ENCODE measurements at places on chromosomes 1 and 21.

- DNase-seq: no peak
Observed at GRCh38 chr1:1841575-1841995, 49.3 kb downstream of the GNB1 start.

DNA sequence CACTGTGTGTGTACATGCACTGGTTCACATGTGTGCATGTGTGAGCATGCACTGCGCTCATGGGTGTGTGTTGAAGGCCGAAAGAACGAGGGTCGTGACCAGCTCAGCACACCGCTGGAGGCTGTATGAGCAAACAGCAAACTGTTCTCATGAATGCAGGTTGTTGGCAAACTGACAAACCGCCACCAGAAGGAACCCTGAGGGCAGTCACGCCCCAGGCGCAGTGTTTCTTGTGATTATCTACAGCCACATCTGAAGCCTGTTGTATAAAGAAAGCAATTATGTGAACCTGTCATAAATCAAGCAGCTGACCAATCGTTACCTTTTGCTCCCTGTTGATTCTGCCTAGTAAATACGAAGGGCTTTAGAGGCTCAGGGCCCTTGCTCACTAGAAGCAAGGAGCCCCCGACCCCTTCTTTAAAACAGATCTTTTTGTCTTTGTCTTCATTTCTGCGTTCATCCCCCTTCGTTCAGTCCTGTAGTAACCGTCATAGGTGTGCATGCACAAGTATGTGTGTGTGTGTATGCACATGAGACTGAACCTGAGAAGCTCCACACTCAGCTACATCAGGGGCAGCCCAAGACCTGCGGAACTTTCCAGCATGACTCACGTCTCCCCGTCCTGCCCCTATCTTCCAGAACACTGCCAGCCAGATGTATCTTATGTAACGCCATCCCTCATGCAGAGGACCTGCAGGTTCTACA, 16.8 kb upstream of the RIPK4 start:
- no peak for DNase-seq

- DNase-seq: no peak
Observed at GRCh38 chr1:51380936-51381335, 50.6 kb upstream of the TTC39A start.

- DNase-seq: no peak
Observed at GRCh38 chr1:168913711-168914463, 184.9 kb upstream of the DPT start.

- DNase-seq: no peak
Observed at GRCh38 chr1:89262643-89263042, 10.0 kb downstream of the GBP5 start.

GRCh38 chr21:38434913-38435533, 63.3 kb downstream of the ERG start:
- DNase-seq: no peak

DNA sequence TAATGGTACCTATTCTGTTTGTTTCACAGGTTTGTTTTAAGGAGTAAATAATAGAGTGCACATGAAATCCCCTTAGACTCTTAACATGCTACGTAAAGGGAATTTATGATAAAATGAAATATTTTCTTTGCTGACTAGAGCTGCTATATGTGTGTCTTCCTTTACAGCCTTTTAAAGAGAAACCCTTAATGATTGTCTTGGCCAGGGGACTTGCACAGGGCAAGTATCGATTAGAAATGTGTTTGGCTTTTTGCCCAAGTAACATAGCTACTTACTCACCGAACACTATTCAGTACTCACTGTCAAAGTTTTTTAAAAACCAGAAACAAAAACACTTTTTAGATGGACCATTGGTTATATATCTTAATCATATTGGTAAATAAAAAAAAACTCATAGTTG, 71.3 kb upstream of the KIAA1614 start:
- no peak for DNase-seq

- no peak for DNase-seq
Observed at GRCh38 chr1:241799416-241799815, 48.6 kb upstream of the EXO1 start.

DNA sequence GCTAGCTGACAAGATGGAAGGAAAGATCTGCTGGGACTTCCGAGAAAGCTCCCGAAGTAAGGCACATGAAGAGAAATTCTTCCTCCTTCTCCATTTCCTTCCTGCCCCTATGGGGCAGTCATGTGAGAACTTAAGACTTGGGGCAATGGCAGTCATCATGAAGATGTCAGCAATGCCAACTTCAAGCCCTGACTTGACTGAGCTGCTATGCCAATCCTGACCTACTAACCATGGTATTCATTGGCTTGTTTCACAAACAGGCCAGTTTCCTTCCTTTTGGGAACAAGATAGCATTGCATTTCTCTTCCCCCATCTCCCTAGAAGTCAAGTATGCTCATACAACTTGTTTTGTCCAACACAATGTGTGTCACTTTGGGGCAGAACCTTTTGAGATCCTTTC, 25.5 kb downstream of the GRIK1 start:
- no peak for DNase-seq

GRCh38 chr1:85864727-85865126, 156.5 kb upstream of the ZNHIT6 start:
- no peak for DNase-seq

- DNase-seq: no peak
Observed at GRCh38 chr1:31441558-31441957, 28.5 kb downstream of the SERINC2 start.

DNA sequence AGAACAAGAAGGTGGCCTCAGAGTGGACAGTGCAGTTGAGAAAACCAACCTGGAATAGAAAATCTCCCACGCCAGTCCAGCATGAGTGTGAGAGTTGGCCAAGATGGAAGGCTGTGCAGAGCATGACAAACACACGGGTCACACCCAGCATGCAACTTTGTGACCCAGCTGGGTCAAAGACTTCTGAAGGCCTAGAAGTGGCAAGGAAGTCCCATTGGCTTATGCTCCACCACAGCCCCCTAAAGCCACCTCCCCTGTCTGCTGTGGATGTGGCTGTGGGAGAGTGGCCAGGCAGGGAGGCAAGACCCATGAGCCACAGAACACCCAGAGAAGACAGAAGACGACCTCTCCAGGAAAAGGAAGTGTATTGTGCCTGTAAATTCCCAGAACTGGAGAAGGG, 13.6 kb downstream of the BATF3 start:
- DNase-seq: no peak

DNA sequence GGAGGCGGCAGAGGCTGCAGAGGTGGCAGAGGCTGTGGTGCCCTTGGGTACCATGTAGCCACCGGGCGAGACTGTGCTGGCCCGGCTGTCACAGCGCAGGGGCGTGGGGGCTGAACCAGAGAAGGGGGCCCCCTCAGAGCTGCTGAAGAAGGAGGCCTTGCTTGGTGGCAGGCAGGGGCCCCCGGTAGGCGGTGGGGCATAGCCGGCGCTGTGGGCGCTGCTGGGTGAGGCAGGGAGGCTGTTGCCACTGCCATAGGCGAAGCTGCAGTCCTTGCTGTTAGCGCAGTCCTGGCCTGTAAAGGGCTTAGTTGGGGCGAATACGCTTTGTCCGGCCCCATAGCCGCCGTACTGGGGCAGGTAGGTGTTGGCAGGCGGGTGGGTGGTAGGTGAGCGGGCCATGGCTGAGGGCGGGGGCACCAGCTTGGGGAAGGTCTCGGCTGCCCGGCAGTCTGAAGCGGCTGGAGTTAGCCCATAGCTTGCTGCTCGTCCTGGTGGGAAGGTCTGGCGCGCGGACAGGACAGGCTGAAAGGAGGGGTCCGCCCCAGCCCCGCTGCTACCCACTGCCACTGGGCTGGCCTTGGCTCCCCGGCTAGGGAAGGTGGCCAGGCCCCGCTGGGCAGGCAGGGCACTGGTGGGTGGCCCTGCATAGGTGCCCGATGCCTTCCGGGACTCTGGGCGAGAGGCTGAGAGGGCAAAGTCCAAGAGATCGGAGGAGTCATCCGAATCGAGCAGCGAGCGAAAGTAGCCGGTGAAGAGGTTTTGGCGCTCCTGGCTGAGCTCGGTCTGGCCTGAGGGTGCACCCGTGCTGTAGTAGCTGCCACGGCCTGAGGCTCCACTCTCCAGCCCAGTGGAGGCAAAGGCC, 54.9 kb downstream of the AHDC1 start:
- DNase-seq: no peak

GRCh38 chr1:160129046-160129445, 13.5 kb downstream of the ATP1A2 start:
- no peak for DNase-seq

GRCh38 chr1:17463991-17464390, 24.5 kb upstream of the RCC2 start:
- DNase-seq: no peak

- DNase-seq: no peak
Observed at GRCh38 chr21:28240586-28240985, 752.1 kb downstream of the LTN1 start.

DNA sequence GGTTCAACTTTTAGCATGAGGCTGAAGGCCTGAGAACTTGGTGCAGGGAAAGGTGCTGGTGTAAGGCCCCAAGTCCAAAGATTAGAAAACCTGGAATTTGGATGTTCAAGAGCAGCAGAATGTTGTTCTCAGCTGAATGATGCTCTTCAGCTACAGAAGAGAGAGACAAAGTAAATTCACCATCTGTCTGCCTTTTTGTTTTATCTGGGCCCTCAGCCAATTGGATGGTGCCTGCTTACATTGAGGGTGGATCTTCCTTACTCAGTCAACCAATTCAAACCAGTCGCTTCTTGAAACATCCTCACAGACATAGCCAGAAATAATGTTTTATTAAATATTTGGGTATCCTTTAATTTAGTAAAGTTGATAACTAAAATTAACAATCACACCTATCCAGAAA, 748.2 kb upstream of the ADAMTS5 start:
- no peak for DNase-seq

DNA sequence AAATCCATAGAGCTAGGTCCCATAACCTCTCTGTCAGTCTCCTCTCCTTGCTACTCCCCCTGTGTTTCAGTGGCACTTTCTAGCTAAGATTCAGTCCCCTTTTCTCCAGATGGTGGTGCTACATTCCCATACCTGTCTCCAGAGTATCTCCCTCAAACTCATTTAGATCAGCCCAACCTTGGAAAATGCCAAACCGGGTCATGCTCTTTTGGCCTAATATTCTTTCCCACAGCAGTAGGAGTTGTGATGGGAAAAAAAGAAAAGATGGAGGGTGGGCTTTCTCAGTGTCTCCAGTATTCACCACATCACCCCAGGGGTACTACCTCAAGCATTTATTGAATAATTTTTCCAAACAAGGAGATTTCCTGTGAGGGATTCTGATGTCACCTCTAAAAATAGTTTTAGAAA, 3.2 kb upstream of the RXFP4 start:
- peak; percentile 71 for DNase-seq

GRCh38 chr1:50527249-50527986, 104.2 kb upstream of the DMRTA2 start:
- DNase-seq: no peak

DNA sequence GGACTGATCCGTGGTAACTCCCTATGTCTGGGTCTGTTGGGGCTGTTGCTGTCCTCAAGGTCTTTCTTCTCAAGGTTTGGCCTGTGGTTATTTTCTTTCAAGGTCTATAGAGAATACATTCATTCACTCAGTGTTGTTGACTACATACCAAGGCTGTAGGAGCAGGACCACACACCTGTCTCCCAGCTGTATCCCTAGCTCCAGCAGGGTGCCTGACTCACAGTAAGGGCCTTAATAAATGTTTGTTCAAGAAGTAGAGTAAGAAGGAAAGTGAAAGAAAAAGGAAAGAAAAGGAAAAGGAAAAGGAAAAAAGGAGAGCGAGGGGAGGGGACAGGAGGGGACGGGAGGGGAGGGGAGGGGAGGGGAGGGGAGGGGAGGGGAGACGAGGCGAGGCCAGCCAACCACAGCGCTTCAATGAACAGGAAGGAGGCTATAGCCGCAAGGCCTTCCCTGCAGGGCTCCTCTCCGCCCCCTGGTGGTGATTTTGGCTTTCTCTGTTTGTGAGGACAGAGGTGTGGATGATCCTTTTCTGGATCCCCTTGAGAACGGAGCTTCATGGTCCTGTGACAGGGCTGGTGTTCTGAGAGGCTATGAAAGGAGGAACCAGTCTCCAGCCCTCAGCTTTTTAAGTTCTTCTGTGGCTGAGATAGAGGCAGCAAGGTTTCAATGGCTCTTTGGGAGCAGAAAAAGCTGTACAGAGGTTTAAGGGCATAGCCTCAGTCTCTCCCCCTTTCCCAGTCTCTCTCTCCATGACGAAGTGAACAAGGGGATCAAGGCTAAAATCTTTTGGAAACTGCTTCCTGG, 30.6 kb upstream of the LCE5A start:
- DNase-seq: peak; percentile 77

- no peak for DNase-seq
Observed at GRCh38 chr1:7068552-7068951, 283.3 kb downstream of the CAMTA1 start.

DNA sequence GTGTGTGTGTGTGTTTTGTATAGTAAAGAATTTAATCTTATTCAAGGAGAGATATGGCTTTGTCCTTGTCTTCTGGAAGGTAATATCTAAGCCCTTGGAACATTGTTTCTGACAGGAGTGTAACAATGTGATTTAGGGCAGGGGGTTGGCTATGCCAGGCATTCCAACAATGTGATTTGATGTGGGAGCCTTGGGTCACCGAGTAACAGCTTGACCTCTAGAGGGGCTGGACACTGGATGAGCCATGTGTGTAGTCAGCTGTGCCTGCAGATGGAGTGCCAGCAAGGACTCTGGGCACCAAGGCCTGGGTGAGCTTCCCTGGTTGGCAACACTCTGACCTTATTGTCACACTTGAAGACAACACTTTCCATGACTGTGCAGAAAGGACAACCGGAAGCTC, 336.1 kb upstream of the ZP4 start:
- DNase-seq: no peak

DNA sequence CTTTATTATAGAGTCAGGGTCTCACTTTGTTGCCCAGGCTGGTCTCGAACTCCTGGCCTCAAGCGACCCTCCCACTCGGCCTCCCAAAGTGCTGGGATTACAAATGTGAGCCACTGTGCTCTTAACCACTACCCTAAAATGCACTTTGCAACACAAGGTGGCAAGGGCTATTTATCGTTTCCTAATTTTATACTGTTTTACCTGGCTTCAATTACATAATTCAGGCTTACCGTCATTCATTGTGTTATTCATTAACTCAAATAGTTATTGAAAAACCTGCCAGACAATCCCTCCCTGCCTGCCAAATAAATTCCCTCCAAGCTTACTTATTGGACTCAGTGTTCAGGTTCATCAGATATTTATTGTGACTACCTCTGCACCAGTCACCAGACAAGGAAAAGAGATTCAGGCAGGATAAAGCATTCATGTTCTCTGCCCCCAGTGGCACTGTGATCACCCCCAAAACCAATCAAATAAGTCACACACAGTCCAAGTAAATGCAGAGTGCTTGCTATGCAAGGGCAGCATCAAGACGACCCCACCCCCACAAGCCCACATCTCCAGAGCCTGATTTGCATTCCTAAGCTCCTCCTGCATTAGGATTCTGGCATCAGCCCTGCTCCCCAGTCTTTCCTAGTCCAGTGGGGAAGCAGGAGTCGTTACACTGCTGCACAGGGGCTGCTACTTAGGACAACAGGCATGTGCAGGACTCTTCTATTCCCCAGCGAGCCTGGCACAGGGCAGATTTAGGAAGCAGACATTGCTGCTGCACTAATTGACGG, 8.1 kb downstream of the PAQR7 start:
- no peak for DNase-seq

DNA sequence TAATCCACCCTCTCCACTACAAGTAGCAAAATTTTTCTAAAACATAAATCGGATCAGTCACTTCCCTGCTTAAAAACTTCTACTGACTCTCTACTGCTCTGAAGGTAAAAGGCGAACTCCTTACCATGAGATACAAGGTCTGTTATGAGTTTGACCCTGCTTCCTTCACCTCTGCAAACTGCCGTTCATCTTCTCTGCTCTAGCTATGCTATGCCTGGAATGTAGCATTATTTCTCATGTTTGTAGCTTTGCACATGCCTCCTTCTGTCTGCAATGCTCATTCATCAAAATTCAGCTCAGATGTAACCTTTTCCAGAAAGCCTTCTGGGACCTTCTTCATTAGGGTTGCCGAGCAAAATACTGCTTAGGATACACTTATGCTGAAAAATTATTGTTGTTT, 30.8 kb downstream of the RPL5 start:
- no peak for DNase-seq

Measured in CD4-positive, alpha-beta T cell treated with Interleukin-10 for 1 hour (primary cell).